ENCODE measurements at places on chromosomes 6 and 20.
A peak's percentile ranks its signal among the peaks of the same experiment; 100 is the strongest.

DNA sequence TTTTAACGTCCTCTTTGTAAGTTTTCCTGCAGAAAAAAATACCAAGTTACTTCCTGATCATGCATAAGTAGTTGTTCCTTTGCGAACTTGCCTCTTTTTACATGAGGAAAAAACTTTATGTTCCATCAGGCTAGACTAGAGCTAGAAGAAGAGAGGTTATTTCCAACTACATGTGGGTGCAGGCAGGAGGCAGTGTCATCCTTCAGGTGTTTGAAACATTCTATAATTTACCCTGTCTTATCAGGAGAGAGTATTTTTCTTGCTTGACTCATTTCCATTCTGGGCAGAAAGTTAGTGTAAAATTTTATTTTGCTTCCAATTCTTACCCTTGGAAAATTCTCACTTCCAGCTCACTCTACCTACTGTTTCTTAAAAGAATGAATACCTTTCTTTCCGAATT, 28.5 kb upstream of the EPHA7 start:
- no peak for DNase-seq

GRCh38 chr20:50251992-50252511, 61.4 kb downstream of the CEBPB start:
- DNase-seq = peak; percentile 90

DNA sequence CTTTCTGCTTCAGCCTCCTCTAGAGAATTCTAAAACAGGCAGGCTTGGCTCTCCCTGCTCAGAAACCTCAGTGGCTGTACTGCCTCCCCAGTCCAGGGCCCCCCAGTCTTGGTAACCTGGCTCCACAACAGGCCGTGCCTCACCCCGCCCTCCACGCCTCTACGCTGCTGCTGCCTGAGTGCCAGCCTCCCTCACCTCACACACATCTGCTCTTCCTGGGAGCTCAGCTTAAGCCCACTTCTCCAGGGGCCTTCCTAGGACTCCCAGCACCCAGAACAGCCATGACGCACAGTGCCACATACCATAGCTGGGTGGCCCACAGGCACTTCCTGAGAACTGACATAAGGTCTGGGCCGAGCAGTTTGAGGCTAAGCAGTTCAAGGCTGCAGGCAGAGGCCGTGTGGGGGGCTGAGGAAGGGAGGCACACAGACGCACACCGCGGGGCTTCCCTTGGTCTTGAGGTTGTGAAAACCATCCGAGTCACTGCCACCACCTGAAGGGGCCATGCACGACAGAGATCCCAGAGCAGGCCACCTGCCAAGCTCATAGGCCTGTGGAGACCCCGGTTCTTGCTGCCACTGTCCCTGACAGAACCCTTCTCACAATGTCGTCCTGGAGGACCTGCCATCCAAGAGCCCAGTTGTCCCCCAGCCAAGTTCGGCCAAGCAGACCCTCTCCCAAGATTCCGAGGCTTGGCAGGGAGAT, 42.6 kb downstream of the DSTN start:
- peak; percentile 80 for DNase-seq

- DNase-seq = no peak
These were observed 53.1 kb upstream of the EEF1E1 start for GRCh38 chr6:8155259-8156012.

GRCh38 chr20:57560554-57561355, at the start of gene PCK1:
PCK1 (plus strand) TSS chr20:57561110; CDS start chr20:57561412, 302 bp downstream.
- peak; percentile 17 for DNase-seq

DNA sequence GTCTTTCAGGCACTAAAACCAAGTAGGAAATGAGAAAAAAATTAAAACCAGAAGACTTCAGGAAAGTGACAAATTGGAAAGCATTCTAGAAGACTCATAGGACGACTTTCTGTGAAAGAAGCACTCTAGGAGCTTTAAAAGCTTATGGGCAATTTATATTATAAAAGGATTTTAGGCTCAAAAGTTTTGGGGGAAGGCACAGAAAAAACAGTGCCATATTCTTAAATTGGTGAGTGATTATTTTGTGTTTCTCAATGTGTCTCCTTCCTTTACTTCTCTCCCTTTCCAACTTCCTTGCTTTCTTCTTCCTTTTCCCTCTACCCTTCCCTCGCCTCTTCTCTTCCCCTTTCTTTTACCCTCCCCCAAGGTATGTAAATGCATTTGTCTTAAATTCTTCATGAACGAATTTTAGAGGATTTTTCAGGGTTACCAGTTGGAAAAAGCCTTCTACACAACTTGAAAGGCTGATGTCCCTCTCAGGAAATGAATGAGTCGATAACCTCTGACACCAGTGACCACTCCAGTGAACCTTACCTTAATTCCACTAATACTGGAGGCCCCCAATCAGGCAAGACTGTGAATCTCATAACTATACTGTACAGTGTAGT, 2.6 kb upstream of the LIN28B start:
- no peak for DNase-seq

- no peak for DNase-seq
These were observed 35.2 kb downstream of the PPP1R14C start for GRCh38 chr6:150177952-150178520.

GRCh38 chr20:12592756-12593155, 416.0 kb upstream of the SPTLC3 start:
- DNase-seq = no peak

- peak; percentile 83 for DNase-seq
These were observed 1.0 kb upstream of the PCIF1 start for GRCh38 chr20:45933266-45934045.

- DNase-seq = no peak
These were observed 26.2 kb downstream of the MOCS1 start for GRCh38 chr6:39907871-39908575.

- peak; percentile 27 for DNase-seq
These were observed 547.6 kb downstream of the HAO1 start for GRCh38 chr20:7392542-7393206.

GRCh38 chr6:365835-366234, 25.7 kb upstream of the IRF4 start:
- DNase-seq = no peak

GRCh38 chr6:15879371-15880261, 216.8 kb upstream of the DTNBP1 start:
- peak; percentile 86 for DNase-seq

GRCh38 chr6:164856138-164856537, 453.3 kb downstream of the C6orf118 start:
- DNase-seq = no peak

- no peak for DNase-seq
These were observed 204.6 kb downstream of the NKAIN2 start for GRCh38 chr6:124008000-124008987.

GRCh38 chr6:29522227-29522626, 34.5 kb upstream of the MAS1L start:
- no peak for DNase-seq

- no peak for DNase-seq
These were observed 33.5 kb downstream of the BCL2L1 start for GRCh38 chr20:31689141-31689540.

DNA sequence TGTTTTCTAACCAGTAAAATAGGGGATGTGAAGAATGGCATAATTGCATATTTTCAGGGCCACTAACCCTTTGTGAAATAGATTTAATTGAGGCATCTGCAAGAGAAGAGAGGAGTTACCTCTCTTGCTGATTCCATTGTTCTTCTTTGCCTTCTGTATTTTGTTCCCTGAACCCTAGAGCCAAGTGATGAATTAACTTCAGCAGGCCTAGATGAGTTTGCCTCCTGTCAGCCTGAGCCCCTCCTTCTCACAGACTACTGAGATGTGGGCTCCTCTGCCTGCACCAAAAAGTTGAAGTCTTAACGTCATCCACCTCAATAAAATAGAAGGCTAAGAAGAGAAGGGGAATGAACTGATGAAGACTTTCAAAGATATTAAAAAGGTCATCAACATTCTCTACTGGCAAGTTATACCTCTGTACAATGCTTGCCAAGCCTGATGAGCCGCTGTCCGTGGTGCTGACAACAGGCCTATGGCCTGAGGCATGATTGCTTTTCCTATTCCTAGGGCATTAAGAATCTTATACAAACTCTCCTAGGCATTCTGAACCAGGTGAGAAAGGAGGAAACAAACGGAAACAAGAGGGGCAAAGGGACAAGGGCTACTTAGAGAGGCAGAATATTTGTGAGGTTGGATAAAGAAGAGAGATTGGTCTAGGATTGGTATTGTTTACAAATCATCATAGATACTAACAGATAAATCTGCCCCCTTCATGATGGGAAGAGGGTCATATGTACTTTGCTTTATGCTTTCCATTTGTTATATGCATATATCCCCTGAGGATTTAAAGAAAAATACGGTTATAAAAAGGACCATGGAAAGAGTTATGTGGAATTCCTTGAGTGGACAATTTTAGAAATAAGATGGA, 46.8 kb downstream of the CD24 start:
- peak; percentile 48 for DNase-seq

GRCh38 chr6:11538052-11538818, 686 bp downstream of the TMEM170B start:
- peak; percentile 52 for DNase-seq

DNA sequence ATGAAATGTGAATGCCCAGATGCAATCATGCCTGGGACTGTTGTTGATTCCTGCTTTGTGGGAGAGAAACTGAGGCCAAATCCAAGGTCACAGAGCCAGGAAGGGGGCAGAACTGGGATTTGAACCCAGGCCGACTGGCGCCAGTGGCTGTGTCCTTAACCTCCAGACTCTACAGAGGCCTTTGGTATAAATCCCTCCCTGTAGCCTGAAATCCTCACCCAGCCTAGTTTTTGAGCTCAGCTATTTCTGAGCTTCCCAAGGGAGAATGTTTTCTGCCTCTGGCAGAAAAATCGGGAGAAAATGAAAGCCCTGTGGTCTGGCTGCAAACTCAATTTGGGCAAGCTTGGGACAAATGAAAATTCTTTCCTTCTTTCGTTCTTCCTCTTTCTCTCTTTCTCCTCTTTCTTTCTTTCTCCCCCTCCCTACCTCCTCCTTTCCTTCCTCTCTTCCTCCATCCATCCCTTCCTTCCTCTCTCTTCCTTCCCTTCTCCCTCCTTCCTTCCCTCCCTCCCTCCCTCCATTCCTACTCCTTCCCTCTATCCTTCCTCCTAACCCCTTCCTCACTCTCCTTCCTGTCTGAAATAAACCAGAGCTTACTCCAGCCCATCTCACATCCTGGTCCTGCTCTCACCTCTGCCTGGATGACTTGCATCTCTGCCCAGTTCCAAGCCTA, 34.9 kb downstream of the SNAI1 start:
- DNase-seq = peak; percentile 33

GRCh38 chr20:57400231-57400701, 9.1 kb downstream of the RBM38 start:
- no peak for DNase-seq

DNA sequence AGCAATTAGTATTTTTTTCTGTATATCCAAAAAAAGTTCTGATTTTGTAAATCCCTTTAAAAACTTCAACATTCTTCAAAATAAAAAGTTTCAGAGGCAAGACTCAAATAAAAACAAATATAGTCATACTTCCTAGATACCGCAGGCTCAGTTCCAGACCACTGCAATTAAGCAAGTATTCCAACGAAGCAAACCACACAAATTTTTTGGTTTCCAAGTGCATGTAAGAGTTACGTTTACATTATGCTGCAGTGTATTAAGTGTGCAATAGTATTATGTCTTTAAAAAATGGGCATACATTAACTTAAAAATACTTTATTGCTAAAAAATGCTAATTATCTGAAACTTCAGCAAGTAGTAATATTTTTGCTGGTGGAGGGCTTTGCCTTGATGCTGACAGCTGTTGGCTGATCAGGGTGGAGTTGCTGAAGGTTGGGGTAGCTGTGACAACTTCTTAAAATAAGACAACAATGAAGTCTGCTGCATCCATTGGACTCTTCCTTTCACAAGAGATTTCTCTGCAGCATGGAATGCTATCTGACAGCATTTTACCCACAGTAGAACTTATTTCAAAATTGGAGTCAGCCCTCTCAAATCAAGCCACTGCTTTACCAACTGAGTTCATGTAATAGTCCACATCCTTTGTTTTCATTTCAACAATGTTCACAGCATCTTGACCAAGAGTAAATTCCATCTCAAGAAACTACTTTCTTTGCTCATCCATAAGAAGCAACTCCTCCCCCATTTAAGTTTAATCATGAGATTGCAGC, 46.0 kb downstream of the PHIP start:
- DNase-seq = peak; percentile 76

GRCh38 chr6:3117912-3118352, 579 bp upstream of the BPHL start:
- DNase-seq = no peak

DNA sequence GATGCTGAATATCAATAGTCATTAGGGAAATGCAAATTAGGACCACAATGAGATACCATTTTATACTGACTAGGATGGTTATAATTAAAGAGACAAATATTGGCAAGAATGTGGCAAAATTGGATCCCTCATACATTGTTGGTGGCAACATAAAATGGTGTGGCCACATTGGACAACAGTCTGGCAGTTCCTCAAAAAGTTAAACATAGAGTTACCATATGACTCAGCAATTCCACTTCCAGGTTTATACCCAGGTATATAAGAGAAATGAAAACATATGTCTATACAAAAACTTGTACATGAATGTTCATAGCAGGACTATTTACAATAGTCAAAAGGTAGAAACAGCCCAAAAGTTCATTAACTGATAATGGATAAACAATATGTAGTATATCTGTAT, 2.0 kb upstream of the CRIP3 start:
- no peak for DNase-seq

DNA sequence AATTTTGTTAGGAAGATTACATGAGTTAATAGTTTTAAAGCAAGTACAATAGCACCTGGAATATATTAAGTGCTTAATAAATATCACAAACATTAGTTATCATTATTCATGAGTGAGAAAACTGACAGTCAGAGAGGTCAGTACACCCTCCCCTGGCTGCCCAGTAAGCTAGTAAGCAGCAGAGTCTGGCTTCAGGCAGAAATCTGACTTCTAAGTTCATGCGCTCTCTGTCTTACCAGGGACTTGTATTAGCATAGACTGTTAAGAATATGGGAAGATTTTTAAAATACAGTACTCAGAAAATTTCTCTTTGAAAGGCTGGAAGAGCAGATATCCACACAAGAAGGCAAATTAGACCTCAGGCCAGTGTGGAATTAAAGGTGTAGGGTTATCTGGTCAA, 40.8 kb downstream of the BCAS1 start:
- no peak for DNase-seq

GRCh38 chr6:105391705-105392104, 11.2 kb downstream of the PREP start:
- no peak for DNase-seq

- DNase-seq = no peak
These were observed 512.6 kb downstream of the LMBRD1 start for GRCh38 chr6:69284176-69284730.

GRCh38 chr6:17971128-17972073, 16.0 kb downstream of the KIF13A start:
- peak; percentile 89 for DNase-seq

DNA sequence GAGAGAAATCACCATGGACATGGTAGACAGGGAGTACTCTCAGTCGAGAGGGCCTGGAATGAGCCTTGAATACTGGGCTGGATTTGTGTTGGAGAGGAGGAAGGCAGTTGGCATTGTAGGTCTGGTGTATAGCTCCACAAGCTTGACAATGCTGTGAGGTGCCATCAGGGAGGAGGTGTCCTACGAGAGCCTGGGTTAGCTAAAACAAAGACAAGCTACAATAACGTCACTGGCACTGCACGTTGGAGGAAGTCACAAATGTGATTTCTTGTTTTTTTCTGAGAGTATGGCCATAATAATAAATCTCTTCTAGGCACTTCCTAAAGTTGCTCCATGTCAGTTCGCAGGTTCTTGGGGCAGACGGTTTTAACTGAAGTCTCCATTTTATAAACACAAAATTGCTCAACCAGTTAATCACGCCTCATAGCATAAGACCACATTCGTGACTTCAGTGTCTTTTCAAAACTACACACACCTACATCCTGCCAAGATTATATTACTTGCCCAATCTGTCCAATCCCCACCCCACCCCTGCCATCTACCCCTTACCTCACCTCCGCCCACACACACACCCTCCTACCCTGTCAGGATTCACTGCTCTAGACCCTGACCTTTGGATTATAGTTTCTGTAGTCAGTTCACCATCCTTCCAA, 4.4 kb upstream of the HLA-DMB start:
- peak; percentile 35 for DNase-seq

All from GM23248 (cell line).